ENCODE measurements at places on chromosomes 3 and 15.

DNA sequence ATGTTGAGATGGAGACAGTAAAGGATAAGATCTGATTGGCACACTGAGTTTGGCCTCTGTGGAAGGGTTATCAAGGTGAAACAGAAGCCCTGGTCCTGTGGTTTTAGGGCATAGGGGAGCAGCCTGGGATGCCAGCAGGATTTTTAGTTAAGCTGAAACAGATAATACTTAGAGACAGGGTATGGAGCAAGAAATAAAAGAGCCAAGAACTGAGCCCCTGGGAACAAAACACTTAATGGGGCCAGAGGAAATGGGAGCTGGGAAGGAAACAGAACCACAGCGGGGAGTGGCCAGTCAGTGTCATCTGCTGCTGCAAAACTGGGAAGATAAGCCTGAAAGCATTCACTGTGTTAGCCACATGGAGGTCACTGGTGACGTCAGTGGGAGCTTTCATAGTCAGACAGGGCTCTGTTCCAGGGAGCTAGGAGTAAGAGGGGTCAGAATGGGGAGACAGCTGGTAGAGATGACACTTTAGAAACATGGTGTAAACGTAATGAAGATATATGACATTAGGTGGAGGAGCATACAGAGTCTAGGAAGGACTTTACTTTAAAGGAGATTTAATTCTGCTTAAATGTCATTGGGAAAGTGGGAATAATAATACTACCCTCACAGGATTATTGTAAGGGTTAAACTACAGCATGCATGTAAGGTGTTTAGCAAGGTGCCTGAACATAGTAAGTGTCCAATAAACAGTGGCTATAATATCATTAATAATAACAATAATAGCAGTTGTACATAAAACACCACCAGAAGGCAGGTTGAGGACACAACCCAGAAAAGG, 172.7 kb upstream of the CTNNB1 start:
- DNase-seq = no peak

DNA sequence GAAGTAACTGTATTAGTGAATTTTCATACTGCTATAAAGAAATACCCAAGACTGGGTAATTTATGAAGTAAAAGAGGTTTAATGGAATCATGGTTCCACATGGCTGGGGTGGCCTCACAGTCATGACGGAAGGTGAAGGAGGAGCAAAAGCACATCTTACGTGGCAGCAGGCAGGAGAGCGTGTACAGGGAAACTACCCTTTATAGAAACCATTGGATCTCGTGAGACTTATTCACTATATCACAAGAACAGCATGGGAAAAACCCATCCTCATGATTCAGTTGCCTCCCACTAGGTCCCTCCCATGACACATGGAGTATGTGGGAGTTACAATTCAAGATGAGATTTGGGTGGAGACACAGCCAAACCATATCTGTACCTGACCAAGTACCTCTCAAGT, 812.3 kb upstream of the ALCAM start:
- DNase-seq = no peak

- peak; percentile 65 for DNase-seq
Measured at GRCh38 chr3:149266736-149267135, 45.1 kb upstream of the CP start.

GRCh38 chr3:186921578-186921977, 8.7 kb upstream of the ST6GAL1 start:
- DNase-seq = no peak

DNA sequence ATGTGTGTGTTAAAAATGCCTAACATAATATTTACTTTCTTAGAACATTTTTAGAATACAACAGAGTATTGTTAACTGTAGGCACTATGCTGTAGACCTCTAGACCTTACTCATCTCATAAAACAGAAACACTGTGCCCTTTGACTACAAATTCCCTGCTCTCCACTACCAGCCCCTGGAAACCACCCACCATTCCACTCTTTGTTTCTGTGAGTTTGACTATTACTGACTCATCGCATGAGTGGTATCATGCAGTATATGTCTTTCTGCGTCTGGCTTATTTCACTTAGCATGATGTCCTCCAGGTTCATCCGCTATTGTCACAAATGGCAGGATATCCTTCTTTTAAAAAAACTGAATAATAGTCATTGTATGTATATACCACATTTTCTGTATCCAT, 216.7 kb upstream of the CFAP20DC start:
- no peak for DNase-seq

- no peak for DNase-seq
Measured at GRCh38 chr3:139291276-139292051, 52.4 kb upstream of the MRPS22 start.

DNA sequence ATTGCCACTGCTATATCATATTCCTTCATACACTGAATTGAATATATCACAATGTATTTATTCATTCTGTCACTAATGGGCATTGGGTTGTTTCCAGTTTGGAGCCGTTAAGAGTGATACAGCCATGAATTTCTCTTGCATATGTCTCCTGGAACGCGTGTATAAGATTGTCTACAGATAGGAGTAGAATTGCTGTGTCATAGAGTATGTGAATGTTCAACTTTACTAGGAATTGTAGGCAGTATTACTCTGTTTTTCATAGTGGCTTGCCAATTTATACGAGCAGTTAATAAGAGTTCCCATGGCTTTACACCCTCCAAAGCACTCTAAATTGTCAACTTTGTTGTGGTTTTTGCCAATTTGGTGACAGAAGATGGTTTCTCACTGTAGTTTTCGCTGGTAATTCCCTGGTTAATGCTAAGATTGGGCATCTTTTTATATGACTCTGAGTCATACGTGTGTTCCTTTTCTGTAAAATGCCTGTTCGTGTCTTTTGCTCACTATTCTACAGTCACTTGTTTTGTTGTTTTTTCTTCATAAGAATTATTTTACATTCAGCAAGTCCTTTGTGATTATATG, 136.1 kb upstream of the LIPC start:
- DNase-seq = no peak

DNA sequence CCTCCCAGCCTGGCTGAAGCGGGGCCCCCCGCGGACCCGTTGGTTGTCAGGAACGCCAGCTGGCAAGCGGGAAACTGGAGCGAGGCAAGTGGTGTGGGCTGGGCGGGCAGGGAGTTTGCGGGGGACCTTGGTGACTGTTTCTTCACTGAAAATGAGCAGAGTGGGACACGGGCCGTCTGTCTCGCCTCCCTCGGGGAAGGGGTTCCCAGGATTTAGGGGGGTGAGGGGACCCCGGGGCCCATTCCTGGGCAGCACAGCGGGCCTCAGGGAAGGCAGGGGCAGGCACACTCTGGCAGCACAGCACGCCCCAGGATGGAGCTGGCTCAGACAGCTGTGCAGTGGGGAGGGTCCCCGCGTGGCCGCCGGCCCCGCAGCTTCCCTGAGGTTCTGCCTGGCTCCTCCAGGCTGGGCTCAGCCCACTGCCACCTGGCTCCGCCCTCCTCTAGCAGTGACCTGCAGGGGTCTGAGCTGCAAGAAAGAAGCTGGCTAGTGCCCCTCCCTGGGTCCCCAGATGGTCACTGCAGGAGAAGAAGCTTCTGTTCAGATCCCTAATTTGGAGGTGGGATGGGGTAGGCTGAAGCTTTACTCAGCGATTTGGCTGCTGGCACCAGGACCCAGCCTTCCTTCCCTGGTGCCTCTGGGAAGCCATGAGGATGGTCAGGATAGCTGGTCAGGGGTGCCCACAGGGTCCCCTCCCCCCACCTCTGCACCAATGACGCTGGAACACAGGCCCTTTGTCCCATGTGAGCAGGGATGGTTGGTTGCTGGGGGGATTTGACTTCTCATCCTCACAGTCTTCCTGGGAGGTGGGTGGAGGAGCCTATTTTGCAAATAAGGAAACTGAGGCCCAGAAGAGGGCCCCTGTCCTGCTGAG, 90.4 kb downstream of the TBC1D2B start:
- no peak for DNase-seq

DNA sequence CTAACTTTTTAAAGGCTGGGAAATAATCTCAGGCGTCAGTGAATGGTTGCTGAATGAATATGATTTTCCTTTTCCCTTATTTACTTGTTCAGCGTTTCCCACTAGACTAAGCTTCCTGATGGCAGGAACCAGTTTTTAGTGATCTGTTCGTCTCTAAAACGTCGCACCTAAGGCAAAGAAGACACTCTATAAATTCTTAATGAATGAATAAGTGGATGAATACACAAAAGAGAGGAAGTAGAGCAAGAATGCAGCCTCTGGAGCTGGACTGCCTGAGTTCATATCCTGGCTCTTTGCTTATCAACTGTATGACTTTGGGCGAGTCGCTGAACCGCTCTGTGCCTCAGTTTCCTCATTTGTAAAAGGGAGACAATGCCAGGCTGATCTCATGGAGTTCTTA, 38.7 kb downstream of the WNT7A start:
- no peak for DNase-seq

- DNase-seq = no peak
Measured at GRCh38 chr3:46759239-46760167, 41.8 kb upstream of the PRSS50 start.

DNA sequence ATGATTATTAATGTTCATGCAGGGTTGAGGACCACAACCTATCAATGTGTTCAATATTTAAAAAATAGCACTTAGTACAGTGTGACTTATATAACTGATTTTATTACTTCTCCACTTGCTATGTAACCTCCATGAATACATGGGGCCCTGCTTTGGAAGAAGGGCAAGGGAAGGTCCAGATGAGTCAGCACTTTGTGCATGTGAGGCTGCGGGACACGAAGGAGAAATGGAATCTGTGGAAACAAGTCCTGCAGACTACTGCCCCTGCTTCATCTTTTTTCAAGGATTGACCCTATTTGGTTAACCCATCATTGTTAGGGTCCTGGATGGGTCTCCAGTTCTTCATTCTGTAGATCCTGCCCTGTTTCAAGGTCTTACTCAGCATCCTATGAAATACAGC, 1.6 kb downstream of the NXPE3 start:
- peak; percentile 31 for DNase-seq

- no peak for DNase-seq
Measured at GRCh38 chr3:126459763-126460127, 15.9 kb downstream of the ZXDC start.

DNA sequence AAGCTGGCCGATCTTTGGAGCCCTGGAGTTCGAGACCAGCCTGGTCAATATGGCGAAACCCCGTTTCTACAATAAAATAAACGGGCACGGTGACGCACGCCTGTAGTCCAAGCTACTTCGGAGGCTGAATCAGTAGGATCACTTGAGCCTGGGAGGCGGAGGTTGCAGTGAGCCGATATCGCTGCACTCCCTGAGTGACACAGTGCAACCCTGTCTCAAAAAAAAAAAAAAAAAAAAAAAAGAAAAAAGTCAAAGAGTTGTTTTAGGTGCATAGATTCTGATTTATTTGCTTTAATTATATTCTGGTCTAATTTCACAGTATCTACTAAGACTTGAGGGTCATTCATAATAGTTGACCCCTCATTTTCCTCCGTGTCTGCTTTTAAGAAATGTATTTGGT, 1.7 kb downstream of the ARL13B start:
- no peak for DNase-seq

DNA sequence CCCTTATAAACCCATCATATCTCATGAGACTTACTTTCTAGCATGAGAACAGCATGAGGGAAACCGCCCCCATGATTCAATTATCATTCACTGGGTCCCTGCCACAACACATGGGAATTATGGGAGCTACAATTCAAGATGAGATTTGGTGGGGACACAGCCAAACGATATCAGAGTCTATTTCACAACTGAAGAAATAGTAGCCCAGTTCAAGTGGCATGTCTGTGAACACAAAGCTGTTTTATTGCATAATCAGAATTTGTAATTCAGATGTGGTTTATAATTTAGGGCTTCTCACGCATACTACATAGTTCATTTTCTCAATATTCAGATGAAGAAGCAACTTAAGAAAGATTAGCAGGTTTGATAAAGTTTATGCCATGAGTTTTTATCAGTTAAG, 1188.0 kb upstream of the ALCAM start:
- DNase-seq = no peak

GRCh38 chr3:107942951-107943749, 147.7 kb downstream of the CD47 start:
- no peak for DNase-seq

DNA sequence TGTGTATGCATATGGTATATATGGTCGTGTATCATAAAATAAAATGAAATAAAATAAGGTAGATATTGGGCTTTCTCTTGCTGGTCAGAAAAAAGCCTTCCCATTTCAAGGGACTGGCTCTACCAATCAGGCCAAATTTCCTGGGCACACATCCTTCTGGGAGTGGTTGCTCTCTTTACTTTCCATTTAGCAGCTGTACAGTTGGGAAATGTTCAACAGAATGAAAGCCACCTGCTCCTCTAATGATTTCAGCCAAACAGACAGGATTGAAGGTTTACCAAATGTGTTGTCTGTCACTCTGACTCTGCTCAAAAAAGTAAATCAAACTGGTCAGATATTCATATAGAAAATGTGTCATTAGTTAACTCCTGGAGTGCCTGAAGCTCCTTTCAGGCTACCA, 380.4 kb downstream of the ROBO2 start:
- no peak for DNase-seq

GRCh38 chr3:84885199-84885882, 73.4 kb upstream of the CADM2 start:
- no peak for DNase-seq

GRCh38 chr3:21328711-21329390, 422.2 kb downstream of the ZNF385D start:
- no peak for DNase-seq

DNA sequence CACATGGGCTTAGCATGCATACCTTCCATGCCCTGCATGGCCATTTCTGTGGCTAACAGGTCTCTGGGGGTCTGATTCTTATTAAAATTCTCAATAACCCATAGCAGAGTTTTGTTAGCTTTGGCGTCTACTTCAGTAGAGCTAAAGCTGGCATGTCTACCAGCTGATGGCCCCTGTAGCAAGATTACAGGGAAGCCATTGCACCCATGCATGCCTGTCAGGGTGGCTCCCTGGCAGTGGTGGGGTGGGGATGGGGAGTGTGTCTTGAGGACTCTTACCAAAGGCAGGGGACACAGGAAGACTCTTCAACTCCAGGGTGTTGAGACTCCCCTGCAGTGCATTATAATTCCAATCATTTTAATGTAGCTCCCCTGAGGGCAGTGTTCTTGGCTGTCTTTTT, 4.7 kb downstream of the KY start:
- DNase-seq = no peak

GRCh38 chr15:31241888-31242522, 84.6 kb upstream of the KLF13 start:
- no peak for DNase-seq

DNA sequence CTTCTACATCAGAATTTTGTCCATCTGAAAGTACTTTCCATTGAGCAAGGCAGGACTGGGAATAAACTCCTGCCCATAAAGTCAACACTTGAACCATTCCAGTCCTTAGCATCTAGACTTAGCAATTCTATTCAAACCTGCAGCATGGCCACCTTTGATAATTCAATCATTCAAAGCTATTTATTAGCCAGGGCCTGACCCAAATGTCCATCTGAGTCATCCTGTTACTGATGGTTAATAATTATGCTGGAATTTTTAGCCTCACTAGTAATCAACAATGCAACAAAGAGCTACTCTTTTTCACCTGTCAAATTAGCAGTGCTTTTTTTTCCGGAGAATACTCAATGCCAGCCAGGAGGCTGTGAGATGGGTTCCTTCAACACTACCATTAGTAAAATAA, 72.7 kb upstream of the SNRK start:
- DNase-seq = no peak

GRCh38 chr3:164467007-164467406, 611.3 kb downstream of the SI start:
- no peak for DNase-seq

Measured in fibroblast of skin of left biceps (primary cell).